Stimulated activated CD4-positive, alpha-beta T cell treated with anti-CD3 and anti-CD28 coated beads, Interleukin-1b, Interleukin-23, amount 100 ng/mL, for 1 hour (primary cell): ENCODE measurements at places on chromosomes 4 and X.

GRCh38 chrX:103658681-103659433 lies 27.6 kb downstream of the MORF4L2 start:
- no peak for DNase-seq

DNA sequence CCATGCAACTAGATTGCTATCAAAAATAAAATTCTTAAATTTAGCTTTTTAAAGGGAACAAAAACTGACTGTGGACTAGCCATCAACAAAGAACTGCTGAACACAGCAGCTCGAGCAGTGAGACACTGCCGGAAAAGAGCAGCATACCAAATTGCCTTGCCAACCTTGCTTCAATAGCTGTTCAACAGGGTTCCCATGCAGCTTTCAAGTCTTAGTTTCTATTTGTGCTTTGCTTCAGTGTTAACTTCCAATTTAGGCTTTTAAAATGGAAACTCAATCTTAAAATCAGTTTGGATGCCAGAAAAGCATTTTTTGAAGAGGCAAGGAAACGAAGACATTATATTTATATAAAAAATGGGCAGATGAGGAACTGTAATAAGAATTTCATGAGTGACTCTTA lies 463.4 kb upstream of the MAGEB18 start:
- DNase-seq, result no peak

DNA sequence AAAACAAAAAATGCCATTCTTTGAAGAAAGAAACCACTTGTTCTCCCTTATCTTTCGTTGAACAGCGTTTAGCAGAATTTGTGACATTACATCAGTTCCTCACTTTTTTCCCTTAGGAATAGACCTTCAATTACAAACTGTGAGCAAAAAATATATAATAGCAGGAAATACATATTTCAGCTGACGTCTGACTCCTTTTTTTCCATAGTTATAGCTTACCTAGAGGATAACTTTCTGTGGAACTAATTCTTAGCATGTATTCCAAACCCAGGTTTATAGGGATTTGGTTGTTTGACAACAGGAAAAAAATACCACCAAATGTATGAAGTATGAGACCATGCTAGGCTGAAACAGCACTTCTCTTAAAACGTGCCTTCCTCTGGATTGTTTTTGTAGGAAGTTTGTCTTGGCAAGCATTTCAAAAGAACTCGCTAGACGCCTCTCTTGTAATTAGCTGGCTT lies 2.0 kb upstream of the LIMCH1 start:
- DNase-seq, result no peak

GRCh38 chrX:115011428-115011827 lies 6.0 kb downstream of the IL13RA2 start:
- no peak for DNase-seq

DNA sequence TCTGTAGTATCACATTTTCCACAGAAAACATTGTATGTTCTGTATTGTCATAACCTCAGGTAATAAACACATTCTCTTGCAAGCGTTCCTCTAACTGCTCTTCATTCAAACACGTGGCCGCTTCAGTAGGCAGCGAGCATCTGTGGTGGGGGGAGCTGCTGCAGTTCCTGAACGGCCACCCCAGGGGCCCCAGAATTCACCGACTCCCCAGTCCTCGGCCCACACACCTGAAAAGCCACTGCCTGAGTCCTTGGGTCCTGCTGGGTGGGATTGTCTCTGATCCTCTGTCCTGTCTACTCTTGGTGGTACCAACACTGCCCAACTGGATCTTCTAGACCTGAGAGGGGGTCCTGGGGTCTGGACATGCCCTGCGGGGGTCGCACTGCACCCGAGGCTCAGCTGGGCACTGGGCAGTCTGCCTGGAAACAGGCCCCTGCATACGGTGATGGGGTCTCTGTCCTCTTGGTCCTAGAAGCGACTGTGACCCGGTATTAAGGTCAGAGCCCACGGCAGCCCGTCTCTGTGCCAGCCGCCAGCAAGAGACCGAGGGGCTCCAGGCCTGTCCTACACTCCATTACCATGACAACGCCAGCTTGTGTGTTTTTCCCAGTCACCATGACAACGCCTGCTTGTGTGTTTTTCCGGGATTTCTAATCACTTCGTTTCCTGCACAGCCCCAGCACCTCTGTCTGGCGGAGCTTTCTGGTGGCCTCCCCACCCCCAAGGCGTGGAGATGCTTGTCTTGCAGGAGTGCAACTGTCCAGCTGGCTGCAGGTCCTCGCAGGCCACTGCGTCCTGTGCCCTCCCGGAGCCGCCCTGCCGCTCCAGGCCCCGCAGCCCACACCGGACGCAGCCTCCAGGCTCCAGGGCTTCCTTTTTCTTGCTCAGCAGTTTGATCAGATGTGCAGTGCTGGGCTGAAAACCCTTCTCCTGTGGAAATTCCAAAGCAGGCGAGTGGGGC lies 16.0 kb downstream of the CTBP1 start:
- no peak for DNase-seq

GRCh38 chr4:147217655-147218054 lies 263.2 kb upstream of the EDNRA start:
- DNase-seq, result no peak

DNA sequence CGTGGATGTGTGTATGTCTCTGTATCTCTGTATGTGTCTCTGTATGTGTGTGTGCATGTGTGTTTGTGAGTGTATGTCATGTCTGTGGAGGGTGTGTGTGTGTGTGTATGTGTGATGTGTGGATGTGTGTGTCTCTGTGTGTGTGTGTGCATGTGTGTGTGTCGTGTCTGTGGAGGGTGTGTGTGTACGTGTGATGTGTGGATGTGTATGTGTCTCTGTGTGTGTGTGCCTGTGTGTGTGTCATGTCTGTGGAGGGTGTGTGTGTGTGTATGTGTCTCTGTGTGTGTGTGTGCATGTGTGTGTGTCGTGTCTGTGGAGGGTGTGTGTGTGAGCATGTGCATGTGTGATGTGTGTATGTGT lies 51.6 kb upstream of the ADRA2C start:
- DNase-seq, result no peak

DNA sequence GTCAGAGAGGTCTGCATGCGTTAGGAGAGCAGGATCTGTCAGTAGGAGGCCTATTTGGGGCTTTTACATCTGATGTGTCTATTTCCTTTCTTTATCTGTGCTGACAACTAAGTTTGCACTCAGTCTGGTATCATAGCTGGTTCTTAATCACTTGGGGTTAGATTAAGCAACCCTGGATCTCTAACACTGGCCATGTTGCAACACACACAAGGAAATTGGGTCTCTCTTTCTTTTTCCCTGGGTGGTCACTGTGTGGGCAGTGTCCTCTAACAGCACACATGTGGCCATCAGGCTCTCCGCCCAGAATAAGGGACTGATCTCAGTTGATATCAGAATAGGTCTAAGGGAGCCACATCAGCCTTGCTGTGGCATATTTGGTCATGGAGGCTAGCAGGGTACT lies 38.9 kb downstream of the IGFBP7 start:
- no peak for DNase-seq

GRCh38 chr4:30760551-30760950 lies 40.4 kb downstream of the PCDH7 start:
- DNase-seq, result no peak

DNA sequence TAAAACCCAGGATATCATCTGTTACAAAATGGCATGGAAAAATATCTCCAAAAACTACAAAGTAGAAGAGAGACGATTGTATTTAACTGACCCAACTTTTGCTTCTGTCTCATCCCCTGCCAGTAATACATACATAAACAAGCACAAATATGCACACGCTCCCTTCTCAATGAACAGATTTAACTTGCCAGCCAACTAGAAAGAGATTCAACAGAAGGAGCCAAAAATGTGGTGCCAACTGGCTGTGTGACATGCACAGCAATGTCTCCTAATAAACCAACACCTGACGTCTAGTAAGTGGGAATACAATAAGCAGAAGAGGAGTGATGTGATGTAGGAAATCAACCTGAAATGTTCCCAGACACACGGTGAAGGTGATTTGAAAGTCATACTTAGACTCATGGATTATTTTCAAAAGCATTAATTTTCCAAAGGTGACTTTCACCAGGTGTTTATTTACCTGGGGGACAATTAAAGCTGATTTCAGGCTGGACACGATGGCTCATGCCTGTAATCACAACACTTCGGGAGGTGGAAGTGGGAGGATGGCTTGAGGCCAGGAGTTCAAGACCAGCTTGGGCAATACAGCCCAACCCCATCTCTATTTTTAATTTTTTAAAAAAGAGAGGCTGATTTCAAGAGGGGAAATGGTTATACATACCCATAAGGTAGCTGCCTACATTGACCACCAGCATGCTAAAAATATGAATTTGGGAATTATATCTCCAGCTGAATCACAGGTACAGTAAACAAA lies 33.7 kb downstream of the SH3RF1 start:
- DNase-seq, result no peak

DNA sequence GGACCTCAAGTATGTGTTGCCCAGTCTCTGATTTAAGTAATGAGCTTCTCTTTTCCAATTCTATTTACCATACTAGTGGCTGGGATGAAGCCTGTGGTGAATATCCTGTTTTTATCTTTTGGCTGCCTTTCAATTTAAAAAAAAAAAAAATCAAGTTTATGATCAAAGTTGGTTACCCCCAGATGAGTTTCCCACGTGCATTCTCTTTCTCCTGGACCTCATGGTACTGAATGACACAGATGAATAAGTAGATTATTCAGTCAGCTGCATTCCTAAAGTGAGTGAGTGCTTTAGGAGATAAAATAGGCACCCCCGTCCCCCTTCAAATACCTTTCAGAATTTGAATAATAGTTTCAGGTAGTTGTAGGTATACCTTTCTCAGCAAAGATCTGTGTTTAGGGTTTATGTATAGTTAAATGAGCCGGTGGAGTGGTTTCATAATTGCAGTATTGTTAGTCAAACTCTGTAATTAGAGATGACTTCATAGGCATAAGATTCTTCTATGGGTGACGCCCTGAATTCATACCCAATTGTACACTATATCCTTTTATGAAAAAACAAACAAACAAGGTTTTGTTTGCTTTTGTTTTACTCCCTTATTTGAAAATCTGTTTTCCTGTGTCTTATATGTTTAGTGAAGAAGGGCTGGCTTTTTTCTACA lies 41.9 kb downstream of the PLS3 start:
- DNase-seq, result no peak

- no peak for DNase-seq
Measured at GRCh38 chrX:16770970-16771482, 15.2 kb upstream of the TXLNG start.

DNA sequence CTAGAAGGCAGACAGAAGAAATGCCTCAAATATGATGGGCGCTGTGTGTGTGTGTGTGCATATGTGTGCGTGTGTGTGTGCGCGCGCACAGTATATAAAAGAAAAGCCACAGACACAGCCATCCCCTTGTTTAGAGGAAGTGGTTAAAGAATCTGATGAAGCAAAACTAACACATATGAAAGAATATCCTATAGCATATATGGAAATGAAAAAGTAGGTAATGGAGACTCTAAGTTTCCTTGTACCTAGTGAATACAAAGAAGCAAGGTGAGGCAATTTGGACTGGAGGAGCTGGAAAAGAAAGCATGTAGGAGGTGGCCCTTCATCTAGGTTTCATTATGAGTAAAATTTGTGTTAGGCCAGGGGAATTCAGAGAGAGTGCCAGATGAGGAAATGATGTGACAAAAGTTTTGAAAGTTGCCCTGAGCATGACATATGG lies 58.6 kb upstream of the MCF2 start:
- no peak for DNase-seq

GRCh38 chr4:35939751-35940150 lies 304.6 kb downstream of the ARAP2 start:
- no peak for DNase-seq

DNA sequence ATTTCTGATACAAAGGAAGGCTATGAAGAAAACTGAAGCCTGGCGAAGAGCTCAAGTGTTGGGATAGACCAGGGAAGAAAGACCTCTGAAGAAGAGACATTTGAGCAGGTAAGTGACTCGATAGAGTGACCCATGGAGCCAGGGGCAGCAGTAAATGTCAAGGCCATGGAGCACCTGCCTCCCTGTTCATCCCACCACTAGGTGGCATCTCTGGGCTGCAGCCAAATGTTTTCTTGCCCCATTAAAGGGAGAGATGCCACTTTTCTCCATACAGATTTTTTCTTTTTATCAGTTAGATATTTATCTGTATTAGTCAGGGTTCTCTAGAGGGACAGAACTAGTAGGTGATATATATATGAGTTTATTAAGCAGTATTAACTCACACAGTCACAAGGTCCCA lies 4.9 kb upstream of the ZNF81 start:
- no peak for DNase-seq

- DNase-seq, result no peak
Measured at GRCh38 chr4:71460371-71460770, 121.6 kb downstream of the SLC4A4 start.

- no peak for DNase-seq
Measured at GRCh38 chrX:20320461-20321159, 53.9 kb upstream of the RPS6KA3 start.

GRCh38 chrX:39262641-39263040 lies 461.4 kb downstream of the MID1IP1 start:
- no peak for DNase-seq

DNA sequence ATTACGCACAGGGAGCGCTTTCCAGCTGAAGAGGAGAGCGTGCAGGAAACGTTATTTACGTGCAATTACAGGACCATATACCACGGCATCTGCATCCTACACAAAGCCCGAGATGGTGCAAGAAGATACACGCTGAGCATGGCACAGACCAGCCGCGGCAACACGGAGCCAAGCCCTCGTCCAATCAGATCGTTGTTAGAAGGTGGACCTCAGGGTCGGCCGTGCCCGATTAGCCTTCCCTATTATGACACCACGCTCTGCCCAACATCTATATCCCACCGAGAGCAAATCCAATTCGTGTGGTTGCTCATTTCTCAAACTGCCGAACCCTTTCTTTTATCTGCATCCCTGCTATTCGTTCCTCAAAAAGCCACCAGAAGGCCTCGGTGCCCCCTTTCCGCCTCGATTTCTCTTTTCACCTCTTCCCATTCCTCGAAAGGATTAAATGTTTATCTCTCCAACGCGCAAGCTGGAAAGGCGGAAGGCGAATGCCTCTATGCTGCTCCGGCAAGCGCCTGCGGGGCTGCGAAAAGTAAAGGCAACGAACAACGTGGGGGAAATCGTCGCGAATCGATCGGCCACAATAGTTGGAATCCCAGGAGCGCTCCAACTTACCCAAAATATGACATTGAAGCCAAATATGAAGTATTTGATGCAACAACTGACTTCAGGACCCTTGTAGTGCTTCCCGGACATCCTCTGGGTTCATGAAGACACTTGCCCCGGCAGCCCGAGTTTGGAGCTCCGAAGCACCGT lies 702 bp downstream of the TSPAN5 start:
- no peak for DNase-seq

DNA sequence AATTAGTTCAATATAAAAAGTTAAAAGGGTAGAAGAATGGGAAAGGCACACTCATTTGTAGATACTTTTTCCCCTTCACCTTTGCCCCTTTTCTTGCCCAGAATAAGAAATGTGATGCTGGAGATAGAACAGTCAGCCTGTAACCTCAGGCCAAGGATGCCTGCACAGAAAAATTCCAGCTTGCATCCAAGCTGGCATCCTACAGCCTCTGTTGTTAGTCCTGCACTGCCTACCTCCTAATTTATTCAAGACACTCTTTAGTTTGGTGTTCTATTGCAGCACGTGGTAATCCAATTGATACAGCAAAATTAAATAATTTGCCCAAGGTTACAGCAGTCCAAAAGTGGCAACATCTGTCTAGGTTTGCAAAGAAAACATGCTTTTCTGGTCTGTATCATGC lies 9.7 kb upstream of the USO1 start:
- DNase-seq, result no peak

- no peak for DNase-seq
Measured at GRCh38 chr4:7649741-7650531, 215.2 kb upstream of the PSAPL1 start.

GRCh38 chr4:14091966-14092365 lies 464.4 kb upstream of the BOD1L1 start:
- no peak for DNase-seq
